ENCODE measurements at places on chromosomes 5 and 9.

GRCh38 chr5:122607818-122608217 lies 167.1 kb upstream of the SNX2 start:
- DNase-seq = no peak

DNA sequence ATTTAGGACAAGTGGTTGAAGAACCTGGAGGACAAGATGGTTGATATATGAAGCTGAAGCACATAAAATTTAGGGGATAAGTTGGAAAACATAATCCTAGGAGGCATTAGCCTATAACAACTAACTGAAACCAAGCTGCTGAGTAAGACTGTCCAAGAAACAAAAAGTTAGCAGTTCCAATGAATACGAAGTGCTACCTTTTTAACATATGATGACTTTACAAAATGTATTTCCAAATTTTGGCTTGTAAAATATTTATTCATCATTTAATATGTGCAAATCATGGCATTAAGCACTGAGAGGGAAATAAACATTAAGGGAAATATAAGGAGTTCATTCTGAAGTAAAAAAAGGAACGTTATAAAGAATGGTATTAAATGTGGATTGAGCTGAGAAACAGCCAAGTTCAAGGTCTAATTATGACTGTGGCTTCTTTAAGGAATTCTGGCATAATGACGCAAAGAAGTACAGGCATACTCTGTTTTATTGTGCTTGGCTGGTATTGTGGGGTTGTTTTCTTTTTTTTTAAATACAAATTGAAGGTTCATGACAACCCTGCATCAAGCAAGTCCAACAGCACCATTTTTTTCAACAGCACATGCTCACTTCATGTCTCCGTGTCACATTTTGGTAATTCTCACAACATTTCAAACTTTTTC lies 7.7 kb downstream of the RAPGEF6 start:
- DNase-seq = no peak

DNA sequence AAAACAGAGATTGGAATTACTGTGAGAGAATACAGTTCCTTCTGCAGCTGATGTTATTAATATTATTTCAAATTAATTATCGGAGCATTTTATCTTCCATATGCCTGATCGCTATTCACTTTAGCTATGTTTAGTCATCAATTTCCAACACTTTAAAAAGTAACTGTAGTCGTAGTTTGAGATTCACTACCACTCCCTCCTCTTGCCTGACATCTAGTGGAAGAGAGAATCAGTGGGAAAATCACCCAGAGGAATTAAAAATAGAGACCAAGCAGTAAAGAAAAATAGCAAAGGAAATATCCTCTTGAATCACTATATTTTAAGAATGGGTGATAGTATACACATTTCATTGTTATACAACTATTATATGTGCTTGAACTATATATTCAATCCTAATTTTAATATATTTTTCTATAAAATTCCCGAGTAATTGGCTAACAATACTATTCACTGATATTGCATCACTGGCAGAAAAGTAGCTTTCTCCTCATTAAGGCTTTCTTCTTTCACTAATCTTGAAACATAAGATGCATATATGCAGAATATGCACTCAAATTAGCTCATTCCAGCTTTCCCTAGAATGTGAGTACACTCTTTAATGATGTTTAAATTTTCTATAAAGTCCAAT lies 708.7 kb downstream of the CDH9 start:
- no peak for DNase-seq

DNA sequence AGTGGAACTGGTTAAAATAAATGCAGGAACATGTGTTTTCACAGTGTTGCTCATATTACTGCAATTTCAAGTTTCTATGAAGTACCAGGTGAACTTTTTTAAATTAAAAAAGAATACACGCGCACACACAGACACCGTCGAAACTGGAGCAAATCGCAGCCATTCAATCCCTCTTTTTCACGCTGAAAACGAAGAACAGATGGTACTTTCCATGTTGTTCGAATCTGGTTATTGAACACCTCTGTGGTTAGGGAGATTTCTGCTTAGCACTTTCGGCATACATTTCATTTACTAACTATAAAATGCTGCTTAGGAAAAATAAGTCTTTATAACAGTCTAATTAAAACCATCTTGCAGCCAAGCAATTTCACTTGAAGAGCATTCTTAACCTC lies 6.8 kb downstream of the ZNF608 start:
- no peak for DNase-seq

GRCh38 chr9:123096987-123097386 lies 63.5 kb downstream of the GPR21 start:
- DNase-seq = no peak

DNA sequence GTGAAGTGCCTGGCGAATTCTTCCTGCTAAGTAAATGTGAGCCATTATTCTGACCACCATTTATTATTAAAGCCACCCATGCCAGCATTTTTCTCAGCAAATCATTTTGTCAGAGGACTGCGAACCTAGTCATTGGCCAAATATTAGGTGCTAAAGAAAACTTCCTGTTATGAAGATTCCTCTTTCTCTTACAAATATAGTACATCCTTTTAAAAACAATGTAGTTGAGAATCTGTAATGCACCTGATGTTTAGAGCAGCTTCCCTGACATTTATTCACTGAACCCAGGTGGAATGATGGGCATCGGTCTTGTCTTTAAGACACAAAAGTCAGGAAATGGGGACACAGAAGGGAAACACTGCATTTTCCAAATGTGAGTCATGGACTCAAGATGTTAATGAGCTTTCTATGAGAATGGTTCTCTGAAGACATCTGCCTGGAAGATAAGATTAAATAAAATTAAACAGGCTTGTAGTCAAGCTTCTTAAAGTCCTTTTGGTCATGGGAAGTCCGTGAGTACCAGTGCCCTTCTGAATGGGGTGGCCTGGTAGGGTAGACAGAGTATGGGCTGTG lies 290.6 kb downstream of the FBXL7 start:
- no peak for DNase-seq

- no peak for DNase-seq
These were observed 437.3 kb downstream of the BRINP1 start for GRCh38 chr9:118931941-118932340.

- DNase-seq = no peak
These were observed 103.5 kb upstream of the NR3C1 start for GRCh38 chr5:143506836-143507552.

GRCh38 chr5:178770621-178771020 lies 40.2 kb upstream of the ZNF354A start:
- DNase-seq = no peak

- DNase-seq = no peak
These were observed 363.0 kb upstream of the PDE4D start for GRCh38 chr5:60256546-60256945.

DNA sequence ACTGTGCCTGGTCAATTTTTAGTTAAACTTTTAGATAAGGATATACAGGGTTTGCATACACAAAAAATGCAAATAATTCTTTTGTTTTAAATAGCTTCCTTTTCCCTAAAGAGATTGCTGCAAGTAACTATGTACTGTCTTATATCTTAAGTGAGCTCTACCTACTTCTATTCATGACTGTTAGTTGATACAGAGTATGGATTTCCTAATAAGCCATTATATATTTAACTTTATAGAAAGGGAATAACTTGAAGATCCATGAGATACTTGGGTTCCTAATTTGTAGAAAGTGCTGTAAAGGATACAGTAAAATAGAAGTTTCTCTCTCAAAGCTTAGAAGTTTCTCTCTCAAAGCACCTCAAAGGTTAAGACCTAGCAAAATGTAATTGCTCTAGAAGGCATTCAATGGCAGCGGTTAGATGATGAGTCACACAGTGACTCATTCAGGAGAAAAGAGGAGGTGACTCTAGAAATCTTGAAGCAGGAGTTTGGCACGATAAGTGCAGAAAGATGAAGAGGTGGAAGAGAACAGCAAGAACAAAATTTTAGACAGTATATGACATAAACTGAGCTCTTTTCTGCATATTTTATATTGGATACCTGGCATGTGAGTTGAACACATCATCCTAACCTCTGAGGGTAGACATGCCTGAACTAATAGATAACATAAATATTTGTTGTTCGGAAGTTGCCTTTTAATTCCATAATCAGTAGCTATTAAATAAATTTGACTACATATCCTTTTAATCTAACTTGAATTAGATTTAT lies 5.5 kb upstream of the DNAJC21 start:
- no peak for DNase-seq

DNA sequence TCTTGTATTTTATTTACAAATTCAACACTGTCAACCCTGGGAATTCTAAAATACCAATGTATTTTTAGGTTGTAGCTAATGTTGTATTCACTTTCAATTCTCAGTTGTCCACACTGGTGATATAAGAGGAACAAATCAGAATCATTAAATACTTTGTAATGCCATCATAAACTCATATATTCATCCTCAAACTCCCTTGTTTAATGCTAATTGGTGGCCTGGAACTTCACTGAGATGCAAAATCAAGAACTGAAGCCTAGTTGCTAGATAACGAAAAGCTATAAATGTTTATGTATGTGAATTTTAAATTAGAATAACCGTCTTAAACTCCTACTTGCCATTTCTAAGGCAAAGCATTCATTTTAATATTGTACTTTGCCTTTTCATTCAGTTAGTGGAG lies 274.7 kb downstream of the RAB3C start:
- no peak for DNase-seq

- no peak for DNase-seq
These were observed 52.2 kb upstream of the DAB2IP start for GRCh38 chr9:121598965-121599871.

- DNase-seq = no peak
These were observed 223.2 kb downstream of the PCSK1 start for GRCh38 chr5:96209829-96210228.

DNA sequence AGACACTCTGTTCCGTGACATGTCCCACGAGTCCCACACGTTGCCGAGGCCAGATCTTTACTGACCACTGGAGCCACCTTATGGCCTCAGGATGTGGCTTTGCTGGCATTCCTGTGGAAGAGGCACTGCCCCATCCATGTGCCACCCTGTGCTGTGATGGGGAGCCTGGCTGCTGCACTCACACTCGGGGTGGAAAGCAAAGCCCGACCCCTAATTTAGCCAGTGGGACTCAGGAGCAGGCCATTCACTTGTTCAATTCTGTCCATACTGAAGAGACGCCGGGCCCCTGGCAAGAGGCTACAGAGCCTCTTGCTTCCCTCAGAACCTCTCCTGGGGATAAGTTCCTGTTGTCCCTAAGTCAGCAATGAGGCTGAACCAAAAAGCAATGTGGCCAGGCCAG lies 18.6 kb upstream of the CEP72 start:
- no peak for DNase-seq

DNA sequence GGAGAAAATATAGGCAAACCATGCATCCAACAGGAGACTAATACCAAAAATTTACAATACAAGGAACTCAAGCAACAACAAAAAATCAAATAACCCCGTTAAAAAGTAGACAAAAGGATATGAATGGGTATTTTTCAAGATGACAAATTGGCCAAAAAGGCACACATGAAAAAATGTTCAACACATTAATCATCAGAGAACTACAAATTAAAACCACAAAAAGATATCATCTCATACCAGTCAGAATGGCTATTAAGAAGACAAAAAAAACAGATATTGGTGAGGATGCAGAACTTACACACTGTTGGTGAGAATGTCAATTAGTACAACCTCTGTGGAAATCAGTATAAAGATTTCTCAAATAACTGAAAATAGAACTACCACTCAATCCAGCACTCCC lies 35.0 kb downstream of the TEX10 start:
- no peak for DNase-seq

GRCh38 chr5:116444373-116445295 lies 130.0 kb downstream of the SEMA6A start:
- no peak for DNase-seq

DNA sequence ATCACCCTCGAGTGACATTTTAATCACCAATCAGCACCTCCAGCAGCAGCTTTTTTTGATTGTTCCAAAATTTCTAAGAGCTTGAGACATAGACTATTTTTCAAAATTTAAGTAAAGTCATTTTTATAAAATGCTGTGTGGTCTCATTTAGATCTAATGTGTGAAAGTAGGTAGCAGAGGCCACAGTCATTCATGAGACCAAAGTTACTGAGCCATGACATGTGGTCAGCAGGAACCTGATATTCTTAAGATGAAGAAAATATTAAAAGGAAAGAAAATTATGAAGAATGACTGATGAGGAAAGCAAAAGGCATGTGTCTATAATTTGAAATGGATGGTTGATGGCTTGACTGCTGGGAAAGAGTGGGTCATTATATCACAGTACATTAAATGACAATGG lies 7.2 kb downstream of the FREM1 start:
- DNase-seq = no peak

DNA sequence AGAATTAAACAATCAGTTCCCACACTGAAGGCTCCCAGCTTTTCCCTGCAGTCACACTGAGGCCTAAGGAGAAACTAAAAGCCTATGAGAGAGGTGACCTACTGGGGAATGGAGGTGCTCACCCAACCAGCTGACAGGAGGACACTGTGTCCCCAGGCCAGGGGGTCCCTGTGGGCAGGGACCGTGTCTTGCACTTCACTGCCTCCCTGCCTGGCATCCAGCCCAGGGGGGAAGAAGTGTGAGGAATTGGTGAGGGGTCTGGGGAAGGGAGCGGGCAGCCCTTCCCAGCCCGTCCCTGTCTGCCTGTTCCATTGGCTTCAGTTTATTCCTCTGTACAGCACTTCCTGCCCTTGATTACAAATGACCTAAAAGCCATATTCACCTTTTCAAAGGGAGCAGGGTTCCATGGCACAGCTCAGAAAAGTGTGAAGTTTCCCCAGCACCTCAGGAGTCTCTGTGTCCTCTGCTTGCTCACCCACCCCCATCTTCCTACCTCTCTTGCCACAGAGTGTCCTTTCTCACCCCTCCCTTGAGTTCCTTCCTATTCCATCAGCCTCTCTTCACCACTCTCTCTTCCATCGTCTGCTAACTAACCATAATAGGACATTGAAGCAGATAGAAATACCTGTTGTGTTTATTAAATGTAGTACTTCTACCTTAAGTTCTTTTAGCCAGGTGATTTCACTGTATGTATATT lies 12.9 kb downstream of the OTULINL start:
- DNase-seq = no peak

DNA sequence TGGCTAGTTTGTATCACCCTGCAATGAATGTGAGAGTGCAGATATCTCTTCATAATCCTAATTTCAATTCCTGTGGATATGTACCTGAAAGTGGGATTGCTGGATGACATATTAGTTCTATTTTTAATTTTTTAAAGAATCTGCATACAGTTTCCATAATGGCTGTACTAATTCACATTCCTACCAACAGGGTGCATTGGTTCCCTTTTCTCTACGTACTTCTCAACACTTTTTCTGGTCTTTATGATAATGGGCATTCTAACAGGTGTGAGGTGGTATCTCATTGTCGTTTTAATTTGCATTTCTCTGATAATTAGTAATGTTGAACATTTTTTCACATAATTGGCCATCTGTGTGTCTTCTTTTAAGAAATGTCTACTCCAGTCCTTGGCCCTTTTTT lies 927.5 kb downstream of the DTWD2 start:
- DNase-seq = no peak

GRCh38 chr5:64632251-64632650 lies 58.1 kb upstream of the SHISAL2B start:
- no peak for DNase-seq

Data from activated naive CD4-positive, alpha-beta T cell (primary cell).